ENCODE measurements at places on chromosomes 16 and 17.

- DNase-seq = peak; percentile 72
These were observed 5.6 kb downstream of the CRYBA1 start for GRCh38 chr17:29252101-29252791.

DNA sequence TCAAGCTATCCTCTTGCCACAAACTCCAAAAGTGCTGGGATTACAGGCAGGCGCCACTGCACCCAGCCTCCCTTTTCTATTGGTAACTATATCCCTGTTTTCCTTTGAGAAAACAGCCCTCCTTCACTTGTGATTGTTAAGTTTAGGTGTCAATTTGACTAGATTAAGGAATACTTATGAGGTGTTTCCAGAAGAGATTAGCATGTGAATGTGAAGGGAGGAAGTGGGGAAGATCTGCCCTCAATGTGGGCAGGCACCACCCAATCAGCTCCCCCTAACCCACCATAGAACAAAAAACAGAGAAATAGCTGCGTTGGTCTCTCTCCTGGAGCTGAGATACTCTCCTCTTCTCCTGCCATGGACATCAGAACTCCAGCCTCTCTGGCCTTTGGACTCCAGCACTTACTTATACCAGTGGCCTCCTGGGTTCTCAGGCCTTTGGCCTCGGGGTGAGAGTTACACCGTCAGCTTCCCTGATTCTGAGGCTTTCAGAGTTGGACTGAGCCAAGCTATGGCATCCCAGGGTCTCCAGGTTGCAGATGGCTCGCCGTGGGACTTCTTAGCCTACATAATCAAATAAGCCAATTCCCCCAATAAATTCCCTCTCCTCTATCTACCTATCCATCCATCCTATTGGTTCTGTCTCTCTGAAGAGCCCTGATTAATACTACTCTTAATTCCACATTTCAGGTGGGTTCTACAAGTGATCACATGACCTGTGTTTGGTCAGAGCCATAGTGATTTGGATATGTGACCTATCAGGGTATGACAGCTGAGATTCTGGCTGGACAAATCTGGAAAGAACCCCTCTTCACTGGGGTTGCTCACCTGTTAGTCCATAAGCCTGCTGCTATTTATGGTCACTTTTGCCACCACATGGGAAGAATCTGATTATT is 12.0 kb upstream of the STAT3 start:
- DNase-seq = peak; percentile 30

DNA sequence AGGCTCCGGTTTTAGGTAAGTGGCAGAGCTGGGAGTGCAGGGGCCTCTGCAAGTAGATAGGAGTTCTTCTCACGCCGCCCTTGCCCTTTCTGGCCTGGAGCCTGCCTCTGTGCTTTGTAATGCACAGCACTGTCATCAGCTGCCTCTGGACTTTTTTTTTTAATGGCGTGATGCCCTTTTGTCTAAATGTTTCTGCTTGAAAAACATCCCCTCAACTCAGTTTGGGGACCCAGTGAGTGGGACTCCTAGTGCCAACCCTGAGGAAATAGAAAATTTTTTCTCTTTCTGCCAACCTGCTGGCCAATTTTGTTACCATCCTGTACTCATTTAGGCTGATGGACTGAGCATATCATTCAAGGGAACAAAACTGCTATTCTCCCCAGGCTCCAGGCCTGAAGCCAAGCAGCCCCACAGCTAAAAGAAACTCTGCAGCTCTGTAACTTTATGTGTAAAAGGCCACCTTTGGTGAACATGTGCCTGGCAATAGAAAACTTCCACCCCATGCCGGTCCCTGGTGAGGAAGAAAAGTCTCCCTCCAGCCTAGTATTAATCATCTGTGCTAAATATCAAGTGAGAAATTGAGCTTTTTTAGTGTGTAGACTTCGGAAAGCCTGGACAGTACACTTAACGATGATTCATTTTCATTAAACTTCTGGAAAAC is 22.5 kb downstream of the SLC6A2 start:
- DNase-seq = no peak

DNA sequence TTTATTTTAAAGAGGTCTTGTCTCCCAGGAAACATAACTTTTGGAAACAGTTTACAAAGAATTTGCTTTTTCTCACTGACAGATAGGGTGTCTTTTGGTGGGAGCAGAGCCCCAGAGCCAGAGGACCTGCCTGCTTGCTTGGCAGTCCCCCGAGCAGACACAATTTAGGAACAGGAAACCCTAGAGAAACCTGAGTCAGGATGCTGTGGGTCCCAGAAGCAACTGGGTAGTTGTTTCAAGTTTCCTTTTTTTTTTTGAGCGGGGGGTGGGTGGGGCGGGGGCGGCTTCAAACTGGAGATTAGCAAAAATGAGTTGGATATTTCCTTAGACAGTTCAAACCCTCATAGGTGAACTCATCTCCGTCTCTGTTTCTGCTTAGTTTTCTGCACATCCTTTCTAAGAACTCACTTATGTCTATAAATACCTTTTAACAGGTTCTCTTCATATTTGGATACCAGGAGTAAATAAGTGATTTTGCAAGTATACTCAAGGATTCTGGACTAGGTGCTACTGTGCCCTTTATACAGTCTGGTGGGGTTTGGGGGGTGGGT is 135.1 kb downstream of the PRKCA start:
- DNase-seq = no peak

DNA sequence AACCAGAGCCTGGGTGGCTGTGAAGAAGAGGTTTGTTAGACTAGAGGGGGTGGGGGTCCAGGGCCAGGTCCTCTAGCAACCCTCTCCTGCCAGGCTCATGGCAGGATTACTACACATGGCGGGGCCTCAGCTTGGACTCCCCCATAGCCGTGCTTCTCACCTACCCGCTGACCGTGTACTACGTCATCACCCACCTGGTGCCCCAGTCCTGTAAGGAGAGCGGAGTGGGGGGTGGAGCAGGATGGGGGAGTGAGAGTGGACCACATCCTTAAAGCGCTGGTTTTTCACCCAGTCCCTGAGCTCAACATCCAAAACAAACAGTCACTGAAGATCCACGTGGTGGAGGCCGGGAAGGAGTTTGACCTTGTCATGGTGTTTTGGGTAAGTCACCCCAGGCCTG is 4.2 kb upstream of the CXCL16 start:
- no peak for DNase-seq

GRCh38 chr17:44108440-44109311 is 14.8 kb downstream of the HDAC5 start:
- DNase-seq = peak; percentile 40

DNA sequence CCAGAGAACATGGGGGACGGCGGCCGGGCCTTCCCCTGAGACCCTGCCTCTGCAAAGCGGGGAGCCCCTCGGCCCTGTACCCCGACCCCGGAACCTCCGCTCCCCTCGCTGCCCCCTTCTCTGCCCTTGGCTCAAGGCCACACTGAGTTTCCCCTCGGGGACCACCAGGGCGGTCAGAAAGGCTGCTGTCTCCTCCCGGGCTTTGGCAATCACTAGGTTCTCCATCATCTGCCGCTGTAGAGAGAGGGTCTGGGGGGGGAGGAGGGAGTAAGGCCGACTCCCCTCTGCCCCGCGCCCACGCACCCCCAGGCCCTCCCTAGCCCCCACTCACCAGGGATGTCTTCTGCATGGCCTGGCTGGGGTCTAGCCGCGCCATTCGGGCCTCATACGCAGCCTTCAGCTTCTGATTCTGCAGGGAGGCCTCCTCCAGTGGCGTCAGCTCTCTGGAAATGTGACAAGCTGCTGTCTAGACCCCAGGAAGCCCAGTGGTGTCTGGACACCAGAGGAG is 8.4 kb downstream of the VPS9D1 start:
- DNase-seq = peak; percentile 44

DNA sequence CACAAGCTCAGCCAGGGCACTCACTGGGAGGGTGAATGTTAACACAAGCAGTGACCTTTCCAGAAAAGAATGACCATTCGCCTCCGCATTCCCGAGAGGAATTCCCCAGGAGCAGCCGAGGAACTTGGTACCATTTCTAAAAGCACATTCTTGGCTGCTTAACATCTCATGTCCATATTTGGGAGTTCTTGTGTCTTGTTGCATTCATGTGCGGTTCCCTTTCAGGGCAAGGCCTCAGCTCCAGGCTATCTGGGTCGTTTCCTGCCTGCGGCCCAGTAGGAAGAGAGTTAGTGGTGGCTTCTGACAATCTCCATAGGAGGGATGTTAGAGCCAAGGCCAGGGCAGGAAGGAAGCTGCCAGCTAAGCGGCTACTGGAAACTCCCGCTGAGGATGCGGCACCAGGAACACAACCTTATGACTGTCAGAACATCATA is 27.8 kb upstream of the MEAK7 start:
- DNase-seq = no peak

DNA sequence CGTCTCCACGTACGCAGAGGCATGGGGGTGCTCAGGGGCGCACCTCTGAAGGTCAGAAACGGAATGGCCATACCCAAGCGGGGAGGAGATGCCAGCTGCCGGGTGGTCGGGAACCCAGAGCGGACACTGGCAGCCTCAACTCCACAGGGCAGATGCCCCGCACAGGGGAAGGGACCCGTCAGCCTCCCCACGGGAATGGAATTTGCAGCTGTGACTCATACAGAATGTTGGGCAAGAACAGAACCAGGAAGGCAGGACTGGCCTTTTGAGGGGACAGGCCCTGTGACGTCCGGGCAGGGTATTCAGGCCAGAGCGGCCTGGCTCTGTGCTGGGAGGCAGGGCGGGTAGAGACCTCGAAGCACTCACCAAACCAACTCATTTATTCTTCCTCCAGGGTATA is 7.5 kb downstream of the TK1 start:
- no peak for DNase-seq

DNA sequence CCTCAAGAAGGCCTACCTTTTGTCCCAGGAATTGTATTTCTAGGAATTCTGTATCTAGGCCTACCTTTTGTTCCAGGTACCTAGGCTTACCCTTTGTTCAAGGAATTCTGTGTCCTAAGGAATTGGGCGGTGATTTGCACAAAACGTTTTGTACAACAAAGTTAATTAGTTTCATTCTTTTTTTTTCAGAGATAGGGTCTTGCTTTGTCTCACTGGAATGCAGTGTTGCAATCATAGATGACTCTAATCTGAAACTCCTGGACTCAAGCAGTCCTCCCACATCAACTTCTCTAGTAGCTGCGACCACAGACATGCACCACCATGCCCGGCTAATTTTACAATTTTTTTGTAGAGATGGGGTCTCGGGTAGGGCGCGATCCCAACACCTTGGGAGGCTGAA is 7.0 kb downstream of the CDR2L start:
- DNase-seq = peak; percentile 23

DNA sequence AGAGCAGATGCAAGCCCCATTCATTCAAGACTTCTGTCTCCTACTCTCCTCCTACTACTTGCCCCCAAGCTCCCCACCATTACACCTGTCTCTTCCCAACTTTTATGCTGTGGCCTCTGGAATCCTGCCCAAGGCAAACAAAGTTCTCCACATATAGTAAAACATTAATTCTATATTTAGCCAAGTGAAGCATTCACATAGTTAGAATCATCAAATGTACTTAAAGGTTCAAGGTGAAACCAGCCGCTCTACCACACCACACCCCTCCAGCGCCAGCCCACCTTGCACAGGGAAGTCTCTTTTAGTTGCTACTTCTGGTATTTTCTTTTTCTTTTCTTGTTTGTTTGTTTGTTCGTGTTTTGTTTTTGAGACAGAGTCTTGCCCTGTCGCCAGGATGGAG is 25.4 kb upstream of the GUCY2D start:
- no peak for DNase-seq

DNA sequence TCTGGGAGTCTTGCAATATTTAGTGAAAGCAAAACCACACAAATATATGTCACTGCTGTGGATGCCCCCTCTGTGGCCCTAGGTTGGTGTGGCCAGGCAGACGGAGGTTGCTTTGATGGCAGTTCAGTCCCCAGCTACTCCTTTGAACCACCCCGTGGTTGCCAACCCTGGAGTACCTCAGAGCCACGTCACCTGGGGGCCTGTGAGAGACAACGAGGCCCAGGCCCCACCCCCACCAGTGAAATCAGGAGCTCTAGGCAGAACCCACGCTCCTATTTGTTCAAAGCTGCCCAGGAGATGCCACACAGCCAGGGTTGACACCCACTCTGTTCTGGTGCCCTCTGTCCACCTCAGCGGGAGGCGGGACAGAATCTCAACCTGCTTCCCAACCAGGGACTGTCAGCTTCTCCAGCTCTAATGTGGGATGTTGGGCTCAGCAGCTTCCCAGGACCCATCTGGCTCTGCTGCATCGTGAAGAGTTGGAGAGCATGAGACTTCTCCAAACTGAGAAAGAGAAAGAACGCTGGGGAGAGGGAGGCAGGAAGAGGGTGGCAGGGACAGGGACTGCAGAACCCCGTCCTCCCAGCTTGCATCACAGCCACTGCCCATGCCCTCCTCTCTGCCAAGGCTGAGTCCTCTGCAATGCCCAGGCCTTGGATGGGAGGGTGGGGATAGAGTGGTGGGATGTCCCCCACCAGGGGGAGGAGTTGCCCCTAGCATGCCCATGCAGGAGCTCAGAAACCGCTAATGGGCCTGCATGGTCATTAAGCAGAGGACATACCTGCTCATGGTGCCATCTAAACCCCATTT is 81.8 kb downstream of the C16orf78 start:
- no peak for DNase-seq

DNA sequence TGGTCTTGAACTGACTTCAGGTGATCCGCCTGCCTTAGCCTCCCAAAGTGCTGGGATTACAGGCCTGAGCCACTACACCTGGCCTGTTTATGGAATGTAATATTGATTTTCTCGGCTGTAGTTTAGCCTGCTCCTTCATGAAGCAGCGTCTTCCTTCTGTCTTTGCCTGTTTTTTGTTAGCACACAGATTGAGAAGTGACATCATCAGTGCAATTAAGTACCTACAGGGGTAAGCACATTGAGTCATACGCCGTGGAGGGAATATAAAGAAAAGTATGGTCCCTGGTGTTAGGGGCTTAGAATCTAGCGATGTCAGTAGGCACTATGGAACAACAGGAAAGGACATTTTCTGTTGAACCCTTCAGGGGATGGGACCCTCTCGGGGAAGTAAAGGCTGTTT is 48.7 kb upstream of the SEC14L1 start:
- DNase-seq = no peak

DNA sequence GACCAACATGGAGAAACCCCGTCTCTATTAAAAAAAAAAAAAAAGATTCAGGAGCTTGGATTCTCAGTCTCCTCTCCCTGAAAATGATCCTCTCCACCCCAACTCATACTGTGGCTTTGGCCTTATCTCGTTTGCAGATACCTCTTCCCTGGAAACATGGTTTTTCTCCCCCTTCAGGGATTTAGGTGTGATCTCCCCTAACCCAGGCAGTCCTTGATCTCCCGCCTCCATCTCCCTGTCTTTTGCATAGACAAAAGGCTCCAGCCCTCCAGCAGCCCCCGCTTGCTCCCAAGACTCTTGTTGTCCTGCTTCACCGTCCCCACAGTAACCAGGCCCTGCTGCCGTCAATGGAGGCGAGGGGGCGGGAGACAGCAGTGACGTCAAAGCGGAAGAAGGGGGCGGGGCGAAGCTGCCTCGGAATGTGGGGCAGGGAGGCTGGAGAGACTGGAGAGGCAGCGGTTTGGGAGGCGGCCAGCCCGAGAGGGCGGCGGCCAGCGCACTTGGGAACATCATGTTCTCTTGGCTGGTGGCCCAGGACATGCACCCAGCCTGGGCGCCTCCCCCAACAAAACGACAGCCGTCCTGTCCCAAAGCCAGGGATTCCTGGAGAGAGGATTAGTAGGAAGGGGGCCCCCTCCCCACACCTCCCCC is 1.9 kb upstream of the PER1 start:
- peak; percentile 99 for DNase-seq

Measured in OCI-M1 (cell line).